ENCODE measurements at places on chromosomes 11 and 22. TPM values are rescaled to one million over a fixed set of nuclear protein-coding genes. Genes with fewer than 3 reads are reported as not detected.

The RFPL2 gene
- 0.26 TPM for total RNA-seq

The OR5M11 gene
- not detected for total RNA-seq

The TTC36 gene
- 0.59 TPM for total RNA-seq

The MS4A6E gene
- not detected for total RNA-seq

DNA sequence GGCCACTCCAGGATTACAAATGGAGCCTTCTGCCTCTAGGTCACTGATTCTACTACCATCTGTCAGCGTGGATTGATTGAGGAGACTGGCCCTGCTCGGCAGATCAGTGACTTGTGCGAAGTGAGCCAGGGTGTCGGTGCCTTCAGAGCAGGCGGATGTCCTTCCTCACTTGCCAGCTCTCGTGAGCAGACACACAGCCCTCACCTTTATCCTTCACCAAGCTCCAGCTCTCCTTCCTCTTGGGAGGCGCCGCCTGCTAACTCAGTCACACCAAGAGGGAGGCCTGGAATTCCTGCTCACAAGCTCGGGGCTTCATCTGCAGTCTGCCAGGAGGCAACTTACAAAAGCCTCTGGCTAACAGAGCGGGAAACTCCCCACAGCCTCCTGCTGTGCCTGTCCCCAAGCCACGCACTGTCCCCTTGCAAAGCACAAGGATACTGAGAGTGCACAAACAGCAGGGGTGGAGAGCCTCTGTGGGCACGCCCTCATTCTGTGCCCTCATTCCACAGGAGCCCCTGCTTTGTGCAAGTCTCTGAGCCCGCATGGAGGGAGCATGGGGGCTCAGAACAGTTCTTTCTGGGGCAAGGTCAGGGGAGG, 3.5 kb upstream of the TCF20 start:
- no peak for DNase-seq

DNA sequence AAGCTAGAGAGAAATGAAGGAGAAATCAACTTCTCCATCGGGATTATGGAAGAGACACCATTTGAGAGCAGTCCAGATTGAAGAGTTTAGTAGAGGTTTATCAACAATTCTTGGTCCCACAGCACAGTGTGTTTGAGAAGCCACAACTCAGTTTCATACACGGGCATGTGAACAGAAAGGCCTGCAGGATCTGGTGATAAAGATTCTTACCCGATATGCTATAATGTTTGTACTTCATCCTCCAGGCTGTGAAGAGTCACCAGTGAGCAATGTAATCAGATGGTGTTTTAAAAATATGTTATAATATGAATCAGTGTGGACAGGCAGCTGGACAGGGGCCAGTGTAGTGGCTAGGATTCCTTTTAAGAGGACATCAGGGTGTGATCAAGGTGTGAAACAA, 29.7 kb upstream of the VWA5A start:
- DNase-seq: no peak

The SHISAL1 gene
- total RNA-seq: not detected

The FOLR1 gene
- not detected for total RNA-seq

DNA sequence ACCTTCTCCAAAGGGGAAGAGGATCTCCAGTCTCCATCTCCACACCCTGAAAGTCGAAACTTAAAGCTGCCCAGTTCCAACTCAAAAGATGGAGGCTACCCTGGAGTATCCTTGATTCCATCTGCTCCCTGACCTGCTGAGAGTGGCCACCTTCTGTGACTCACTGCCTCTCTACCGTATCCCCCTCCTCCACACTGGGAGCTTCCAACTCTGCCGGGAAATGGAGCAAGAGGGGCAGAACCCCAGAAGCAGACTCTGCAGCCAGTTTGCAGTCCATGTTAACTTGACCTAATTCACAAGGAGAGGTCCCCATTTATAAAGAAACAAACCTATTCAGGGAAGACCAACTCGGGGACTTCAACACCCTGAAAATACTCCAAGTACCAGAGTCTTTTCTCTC, 22.0 kb upstream of the IRAG1 start:
- no peak for DNase-seq

The FXYD6 gene
- total RNA-seq: not detected

DNA sequence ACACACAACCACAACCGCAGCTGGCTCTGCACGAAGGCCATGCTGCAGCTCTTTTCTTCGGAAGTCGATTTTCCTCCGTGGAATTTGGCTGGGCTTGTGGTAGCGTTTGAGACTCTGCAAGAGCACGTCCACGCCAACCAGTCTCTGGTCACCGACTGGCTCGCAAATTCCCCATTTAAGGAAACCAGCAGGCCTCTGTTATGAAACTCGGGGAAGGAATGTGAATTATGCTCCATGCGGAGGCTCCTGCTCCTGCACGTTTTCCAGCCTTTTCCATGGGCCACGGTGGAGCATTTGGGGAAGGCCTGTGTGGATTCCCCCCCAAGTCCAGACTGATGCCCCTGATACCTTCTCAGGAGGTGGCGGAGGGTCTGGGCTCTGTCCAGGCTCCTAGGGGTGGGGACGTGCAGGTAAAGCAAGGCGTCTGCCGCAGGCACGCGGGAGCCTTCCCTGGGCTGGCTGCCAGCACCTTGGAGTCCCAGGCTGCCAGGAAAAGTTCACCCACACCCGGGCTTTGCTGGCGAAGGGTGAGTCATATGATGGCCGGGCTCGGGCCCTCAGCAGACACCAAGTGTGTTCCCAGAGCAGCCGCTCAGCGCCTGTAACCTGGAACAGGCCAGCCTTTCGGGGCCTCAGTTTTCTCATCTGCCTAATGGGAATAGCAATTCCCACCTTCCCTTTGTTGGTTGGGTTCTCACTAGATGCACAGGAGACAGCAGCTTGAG, 41.9 kb downstream of the LRP5 start:
- no peak for DNase-seq

The OR10G8 gene
- total RNA-seq: not detected

Measured in activated T-helper 1 cell treated with anti-CD3 and anti-CD28 coated beads, Interleukin-12 subunit alpha, Interleukin-12 subunit beta, Interleukin-2, Interleukin-4 antibody, amounts not matched to agents 30 ng/mL and 10 ng/mL and 1 ng/mL, durations not matched to agents 14 hours and 24 hours and 36 hours (primary cell).